Dermis microvascular lymphatic vessel endothelial cell (primary cell): ENCODE measurements at places on chromosomes 13 and 19. TPM values are rescaled to one million over a fixed set of nuclear protein-coding genes. Genes with fewer than 3 reads are reported as not detected.

DNA sequence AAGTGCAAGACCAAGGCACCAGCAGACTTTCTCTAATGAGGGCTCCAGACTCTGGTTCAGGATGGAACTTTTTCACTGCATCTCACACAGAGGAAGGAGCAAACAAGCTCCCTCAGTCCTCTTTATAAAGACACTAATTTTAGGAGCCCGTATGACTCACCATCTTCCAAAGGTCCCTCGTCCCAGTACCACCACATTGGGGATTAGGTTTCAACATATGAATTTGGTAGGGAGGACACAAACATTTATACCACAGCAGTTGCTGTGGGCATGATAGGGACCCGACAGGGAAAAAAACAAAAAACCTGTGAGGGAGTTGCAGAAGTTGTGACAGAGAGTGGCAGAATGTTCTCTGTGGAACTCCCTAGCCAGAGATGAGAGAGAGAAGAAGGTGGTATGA is 6.5 kb upstream of the CNMD start:
- no peak for DNase-seq

Gene ZNF383
- 3.0 and 5.3 TPM in 2 replicates for total RNA-seq

DNA sequence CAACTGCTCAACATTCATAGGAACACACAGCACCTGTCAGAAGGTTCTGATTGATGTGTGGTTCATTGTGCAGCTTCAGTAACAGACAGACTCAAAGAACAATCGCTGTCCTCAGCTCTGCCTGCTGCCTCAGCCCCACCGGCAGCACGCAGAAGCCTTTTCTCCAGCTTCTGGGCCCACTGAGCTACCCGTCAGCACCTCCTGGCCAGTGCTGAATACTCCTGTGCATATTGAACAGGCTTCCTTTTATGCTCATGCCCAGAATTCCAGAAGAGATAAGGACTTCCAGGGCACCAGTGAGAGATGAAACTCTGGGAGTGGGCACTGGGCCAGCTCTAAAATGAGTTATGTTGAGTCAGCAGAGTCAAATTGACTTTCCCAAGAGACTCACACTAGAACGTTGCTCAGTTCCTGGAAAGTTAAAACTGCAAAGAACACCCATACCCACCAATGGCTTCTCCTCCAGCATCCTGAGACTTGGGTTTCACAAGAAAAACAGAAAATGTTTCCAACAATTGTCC is 119.3 kb downstream of the COL4A1 start:
- DNase-seq: no peak

Gene TEX101
- total RNA-seq: not detected in 2 replicates

Gene KLF16
- total RNA-seq: 3.7 and 6.7 TPM in 2 replicates

DNA sequence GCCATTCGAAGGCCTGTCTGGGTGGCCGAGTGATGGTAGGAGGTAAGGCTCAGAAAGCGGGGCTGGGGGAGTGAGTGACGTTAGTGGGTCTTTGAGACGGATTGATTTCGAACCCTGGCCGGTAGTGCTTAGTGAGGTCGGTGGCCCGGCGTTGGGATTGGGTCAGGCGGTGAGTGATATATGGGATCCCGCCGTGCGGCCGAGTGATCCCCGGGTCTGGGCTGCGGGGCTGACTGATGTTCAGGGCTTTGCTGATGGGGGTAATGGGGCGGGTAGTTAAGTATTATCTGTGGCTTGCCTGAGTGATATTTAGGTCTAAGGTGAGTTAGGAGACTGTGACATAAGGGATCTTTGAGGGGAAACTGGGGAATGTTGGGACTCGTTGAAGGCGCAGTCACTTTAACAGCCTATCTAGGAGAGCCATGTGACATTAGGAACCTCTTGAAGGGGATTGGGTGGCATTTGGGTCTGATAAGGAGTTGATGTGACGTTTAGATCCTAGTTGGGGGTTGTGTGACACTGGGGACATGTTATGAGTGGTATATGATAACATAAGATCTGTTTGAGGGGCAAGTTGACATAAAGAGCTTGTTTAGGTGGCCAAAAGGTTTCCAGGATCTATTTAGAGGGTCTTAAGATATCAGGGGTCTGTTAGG is 543 bp downstream of the PSMC4 start:
- peak; percentile 32 for DNase-seq

DNA sequence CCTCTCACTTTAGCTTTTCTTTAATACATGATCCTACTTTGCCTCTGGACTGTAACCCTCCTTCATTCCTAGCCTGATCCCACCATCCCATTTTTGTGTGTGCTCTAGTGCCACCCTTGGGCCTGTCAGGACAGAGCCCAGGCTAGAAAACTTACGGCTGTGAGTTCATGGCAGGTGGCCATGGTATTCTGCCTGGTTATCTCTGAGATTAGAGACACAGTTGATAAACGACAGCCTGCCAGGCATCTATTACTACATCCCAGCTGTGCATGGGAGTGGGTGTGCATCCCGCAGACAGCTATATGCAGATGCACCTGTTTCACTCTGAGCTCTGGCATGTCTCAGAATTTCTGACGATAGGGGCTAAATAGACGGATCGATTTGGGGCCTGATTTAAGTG is 110.9 kb downstream of the HS6ST3 start:
- no peak for DNase-seq

DNA sequence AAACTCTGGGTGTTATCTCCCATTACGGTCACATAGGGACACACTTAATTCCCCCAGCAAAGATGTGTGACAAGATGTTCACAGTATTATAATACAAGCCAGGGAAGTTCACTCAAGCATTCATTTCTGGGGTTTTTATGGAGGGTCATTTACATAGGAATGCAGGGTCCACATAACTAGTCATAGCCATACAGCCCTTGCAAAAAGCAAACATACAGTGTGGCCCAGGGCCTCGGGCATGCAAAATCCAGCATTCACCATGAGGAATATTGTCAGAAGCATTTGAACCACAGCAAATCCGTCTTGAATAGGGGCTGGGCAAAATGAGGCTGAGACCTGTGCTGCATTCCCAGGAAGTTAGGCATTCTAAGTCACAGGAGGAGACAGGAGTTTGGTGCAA is 13.0 kb upstream of the ZNF460 start:
- no peak for DNase-seq

- DNase-seq: no peak
Observed at GRCh38 chr13:104281910-104282309, 1215.7 kb upstream of the SLC10A2 start.

DNA sequence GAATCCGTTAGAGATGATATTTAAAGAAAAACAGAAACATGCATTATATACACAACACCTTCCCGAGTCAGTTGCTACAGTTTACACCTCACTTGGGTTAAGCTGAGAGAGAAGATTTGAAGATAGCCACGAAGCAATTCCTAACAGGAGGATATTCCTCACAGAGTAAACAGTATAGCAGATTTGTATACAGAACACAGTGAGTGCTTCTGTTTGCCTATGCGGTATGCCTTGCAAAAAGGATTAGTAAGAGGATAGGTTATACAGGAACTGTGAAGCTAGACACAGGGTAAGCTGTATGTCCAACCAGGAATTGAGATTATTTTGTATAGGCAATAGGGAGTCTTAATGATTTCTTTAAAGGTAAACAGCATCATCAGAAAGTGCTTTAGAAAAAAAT is 471.8 kb downstream of the LIG4 start:
- no peak for DNase-seq

Gene ERICH4
- not detected in 2 replicates for total RNA-seq

DNA sequence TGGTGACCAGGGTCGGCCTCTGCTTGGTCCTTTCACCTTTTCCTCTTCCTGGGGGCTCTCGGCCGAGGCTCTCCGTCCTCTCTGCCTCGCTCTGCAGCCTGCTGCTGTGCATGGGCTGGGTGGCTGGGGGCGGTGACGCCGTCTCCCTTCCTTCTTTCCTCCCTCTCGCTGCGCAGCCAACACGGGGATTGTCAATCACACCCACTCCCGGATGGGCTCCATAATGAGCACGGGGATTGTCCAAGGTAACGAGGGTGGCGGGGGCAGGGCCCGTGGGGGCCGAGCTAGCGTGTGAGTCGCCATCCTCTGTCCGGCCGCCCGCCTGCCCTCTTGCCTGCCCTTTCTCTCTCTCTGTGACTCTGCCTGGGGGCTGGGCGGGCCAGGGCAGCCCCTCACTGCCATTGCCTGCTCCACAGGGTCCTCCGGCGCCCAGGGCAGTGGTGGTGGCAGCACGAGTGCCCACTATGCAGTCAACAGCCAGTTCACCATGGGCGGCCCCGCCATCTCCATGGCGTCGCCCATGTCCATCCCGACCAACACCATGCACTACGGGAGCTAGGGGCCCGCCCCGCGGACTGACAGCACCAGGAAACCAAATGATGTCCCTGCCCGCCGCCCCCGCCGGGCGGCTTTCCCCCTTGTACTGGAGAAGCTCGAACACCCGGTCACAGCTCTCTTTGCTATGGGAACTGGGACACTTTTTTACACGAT is 7.1 kb downstream of the YIPF2 start:
- DNase-seq: no peak

DNA sequence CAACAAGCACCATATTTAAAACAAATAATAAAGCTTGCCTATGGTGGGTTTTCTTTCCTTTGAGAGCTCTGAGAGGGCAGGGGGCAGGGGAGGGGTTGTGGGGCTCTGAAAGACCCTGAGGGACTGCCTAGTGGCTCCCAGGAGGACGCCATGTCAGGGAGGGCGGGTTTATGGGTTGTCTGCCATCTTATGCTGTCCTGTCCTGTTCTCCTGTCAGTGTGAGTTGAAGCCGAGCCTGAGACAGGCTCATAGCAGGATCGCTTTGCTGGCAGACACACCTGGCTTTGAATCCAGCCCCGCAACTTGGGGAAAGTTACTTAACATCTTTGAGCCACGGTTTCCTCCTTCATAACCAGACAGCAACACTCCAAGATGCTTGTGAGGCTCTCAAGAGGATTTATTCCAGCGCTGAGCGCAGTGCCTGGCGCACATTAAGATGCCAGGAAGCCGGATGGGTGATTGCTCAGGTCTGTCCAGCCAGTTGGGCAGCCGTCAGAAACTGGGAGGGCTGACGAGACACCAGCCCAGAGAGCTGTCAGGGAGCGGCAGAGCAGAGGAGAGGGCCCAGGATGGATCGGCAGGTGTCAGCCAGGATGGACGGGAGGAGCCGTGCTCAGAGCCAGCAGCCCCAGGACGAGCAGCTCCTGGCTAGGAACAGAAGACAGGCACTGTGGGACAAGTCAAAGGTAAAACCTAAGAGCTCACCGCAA is 36.8 kb upstream of the C1QTNF9 start:
- no peak for DNase-seq

DNA sequence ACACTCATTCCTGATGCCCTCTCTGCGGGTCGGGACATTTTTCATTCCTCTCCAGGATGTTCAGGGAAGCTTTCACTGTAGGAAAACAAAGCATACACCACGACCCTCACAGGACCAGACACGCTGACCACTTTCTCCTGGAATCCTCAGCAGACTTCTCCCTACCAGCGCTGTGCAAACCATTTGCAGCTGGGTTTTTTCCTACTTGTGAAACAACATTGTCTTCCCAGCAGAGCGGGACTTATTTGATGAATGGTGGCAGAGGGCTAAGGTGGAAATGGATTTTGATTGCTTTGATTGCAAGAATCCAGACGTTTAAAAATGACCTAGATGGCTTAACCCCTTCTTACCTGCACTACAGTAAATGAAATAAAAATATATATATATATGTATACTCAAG is 265.9 kb downstream of the TBC1D4 start:
- DNase-seq: no peak

GRCh38 chr13:98746968-98747367 is 5.5 kb downstream of the SLC15A1 start:
- no peak for DNase-seq

GRCh38 chr13:75416327-75417011 is 65.5 kb downstream of the TBC1D4 start:
- DNase-seq: no peak

GRCh38 chr13:55893540-55893939 is 1247.2 kb upstream of the PRR20A start:
- no peak for DNase-seq

- DNase-seq: no peak
Observed at GRCh38 chr19:33809960-33810359, 13.3 kb downstream of the KCTD15 start.

DNA sequence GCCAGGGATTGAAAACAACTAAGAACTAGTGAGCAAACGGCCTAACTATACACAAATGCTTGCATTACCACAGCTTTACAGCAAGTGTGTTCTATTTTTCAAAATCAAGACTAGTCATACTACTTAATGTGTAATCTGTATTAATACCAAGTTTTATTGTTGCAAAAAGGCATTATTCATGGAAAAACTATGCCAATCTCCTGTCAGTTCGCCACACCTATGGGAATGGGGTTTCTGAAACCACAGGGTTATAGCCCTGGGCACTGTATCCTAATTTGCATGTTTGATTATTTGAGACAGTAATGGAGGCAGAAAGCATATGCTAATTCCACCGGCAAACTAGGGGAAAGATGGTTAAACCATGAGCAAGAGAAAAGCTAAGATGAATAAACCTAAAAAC is 14.3 kb downstream of the GAS6 start:
- no peak for DNase-seq

Gene ZC3H4
- 7.8 and 8.6 TPM in 2 replicates for total RNA-seq

Gene GPR18
- not detected in 2 replicates for total RNA-seq

DNA sequence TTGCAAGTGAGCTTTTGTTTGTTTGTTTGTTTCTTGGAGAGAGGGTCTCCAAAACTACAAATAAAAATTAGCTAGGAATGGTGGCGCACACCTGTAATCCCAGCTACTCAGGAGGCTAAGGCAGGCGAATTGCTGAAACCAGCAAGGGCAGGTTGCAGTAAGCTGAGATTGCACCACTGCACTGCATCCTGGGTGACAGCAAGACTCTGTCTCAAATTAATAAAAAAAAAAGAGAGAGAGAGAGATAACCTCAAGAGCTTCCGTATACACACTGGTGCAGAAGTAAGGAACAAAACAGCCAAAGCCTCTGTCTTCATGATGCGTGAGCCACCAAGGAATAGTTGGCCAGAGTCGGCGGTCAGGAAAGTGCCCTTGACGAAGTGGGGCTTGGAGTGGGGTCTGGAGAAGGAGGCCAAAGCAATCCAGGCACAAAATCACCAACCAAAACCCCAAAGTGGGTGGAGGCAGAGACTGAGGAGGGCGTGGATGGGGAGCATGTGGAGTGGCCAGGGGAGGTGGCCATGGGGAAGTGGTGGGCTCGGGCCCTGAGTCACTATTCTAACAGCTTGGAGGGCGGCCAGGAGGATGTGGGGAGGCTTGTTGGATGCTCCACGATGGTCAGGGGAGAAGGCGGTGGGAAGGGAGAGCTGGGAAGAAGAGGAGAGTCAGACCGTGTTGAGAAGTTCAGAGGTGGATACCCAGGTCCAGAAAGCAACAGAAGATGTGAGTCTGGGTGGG is 21.2 kb upstream of the TOMM40 start:
- peak; percentile 77 for DNase-seq

Gene FGF14
- total RNA-seq: 2.4 and 3.2 TPM in 2 replicates
